NK-92 treated with Interleukin-12 subunit alpha and Interleukin-12 subunit beta, amount 100 ng/mL, for 24 hours (cell line): ENCODE measurements at places on chromosomes 1 and 21.

DNA sequence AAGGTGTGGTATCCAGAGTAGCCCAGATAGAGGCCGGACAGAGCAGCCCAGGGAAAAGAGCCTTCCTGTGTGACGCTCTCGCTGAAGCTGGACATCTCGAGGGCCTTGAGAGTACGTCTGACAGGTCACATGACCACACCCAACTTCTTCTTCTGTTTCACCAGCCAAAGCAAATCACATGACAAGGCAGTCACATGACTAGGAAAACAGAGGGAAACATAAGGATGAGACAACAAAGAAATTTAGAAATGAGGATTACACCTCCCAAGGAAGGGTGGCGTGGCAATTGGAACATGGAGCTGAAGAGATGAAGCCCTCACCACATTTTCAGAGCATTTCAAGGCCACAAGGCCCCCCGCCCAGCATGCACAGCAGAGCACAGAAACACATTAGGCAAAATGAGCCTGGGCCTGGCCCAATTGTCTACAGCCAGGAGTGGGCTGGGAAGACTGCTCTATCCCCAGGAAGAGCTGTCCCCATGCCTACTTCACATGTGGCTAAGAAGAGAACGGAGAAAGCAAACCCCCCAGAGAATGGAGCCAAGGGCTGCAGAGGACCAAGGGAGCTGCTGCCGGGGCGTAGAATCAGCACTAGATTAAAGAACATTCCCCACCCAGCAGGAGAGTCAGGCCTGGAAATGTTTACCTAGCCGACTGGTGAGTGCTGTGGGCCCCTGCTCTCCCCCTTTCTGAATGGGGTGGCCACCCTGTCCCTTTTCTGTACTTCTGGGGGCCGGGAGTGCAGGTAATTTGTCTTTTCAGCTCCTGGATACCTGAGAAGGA, 305.1 kb downstream of the NPHP4 start:
- DNase-seq = no peak

DNA sequence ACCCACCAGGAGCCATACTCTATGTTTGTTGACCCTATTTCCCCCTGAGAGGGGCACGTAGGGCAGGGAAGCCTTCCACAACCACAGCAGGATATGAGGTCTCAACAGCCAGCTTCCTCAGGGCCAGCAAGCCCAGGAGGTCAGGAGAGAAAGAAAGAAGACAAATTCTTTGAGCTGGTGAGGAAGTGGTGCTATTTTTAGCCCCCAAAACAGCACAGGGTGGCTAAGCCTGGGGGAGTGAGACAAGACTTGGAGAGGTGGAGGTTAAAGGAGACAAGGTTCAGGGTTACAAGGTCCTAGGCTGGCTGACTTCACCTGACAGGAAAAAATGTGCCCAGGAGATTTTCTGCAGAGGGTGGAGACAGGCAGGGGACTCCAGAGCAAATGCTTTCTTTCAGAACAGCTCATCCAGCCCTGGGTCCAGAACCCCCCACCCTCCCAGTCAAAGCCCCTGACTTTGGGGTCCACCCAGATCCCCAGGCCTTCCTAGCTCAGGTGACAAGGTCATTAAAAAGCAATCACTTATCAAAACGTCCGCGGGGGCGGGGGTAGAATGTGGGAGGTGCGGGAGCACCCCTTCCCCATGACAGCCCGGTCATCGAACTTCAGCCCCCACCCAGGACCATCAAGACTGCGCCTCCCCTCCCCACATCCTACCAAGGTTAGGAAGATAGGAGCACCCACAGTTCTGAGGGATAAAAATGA, 1.3 kb downstream of the SV2A start:
- DNase-seq = no peak

DNA sequence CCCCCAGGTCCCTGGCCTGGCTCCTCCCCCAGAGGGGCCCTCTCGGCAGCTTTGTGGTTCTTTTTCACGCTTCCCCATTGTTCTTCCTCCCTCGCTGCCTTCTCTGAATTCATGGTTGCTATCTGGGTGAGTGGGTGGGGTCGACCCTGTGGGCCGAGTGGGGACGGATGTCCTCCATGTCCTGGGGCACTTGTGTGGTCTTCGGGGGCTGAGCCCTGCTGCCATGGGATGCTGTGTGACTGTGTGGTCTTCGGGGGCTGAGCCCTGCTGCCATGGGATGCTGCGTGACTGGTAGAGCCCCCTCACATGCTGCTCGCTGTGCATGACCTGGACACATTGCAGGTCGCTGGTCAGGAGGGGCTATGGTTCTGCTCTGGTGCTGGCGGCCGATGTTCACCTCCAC, 21.6 kb upstream of the DIP2A start:
- DNase-seq = no peak

GRCh38 chr21:32299695-32300094, 1.0 kb downstream of the MRAP start:
- no peak for DNase-seq

GRCh38 chr1:161885003-161885402, 118.9 kb downstream of the ATF6 start:
- DNase-seq = no peak

DNA sequence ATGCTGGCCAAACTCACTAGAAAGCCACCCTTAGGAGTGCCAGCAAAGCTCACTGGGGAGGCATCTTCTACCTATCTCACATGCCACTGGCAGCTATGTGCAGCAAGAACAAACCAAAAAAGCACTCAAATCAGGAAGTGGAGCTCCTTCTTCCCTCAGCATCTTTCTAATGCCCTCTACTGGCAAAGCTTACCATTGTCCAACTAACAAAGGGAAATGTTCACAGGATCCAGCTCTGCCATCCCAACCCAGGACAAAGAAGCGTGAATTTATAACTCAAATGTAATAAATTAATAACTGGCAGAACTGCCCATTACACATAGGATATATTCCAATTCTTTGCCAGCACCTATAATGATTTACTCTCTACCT, 38.9 kb downstream of the LEPR start:
- DNase-seq = no peak

GRCh38 chr1:79497193-79497773, 490.8 kb upstream of the ADGRL4 start:
- no peak for DNase-seq

DNA sequence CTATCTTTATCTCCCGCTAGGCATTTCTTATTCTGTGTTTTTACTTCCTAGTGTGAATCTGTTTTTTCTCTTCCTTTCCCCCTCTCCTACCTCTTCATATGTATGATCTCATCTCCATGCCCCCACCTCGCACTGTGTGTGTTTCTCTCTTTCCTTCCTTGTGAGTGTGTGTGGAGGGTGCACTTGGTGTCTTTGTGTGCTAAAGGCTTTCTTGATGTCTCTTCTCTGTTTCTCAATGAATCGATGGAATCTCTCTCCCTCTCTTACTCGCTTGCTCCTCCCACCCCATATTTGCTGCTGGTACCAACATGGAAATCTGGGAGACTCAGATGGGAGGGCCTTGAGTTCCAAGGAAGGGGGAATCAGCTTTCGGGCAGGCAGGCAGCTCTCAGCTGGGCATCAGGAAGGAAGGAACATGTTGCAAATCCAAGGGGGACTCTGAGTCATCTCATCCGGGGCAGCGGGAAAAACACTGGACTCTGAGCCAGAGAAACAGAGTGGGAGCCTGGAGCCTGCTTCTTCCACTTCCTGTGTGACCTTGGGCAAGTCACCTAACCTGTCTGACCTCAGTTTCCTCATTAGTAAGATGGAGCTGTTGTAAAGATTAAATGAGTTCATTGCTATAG, 147.5 kb downstream of the PTPRU start:
- DNase-seq = no peak

DNA sequence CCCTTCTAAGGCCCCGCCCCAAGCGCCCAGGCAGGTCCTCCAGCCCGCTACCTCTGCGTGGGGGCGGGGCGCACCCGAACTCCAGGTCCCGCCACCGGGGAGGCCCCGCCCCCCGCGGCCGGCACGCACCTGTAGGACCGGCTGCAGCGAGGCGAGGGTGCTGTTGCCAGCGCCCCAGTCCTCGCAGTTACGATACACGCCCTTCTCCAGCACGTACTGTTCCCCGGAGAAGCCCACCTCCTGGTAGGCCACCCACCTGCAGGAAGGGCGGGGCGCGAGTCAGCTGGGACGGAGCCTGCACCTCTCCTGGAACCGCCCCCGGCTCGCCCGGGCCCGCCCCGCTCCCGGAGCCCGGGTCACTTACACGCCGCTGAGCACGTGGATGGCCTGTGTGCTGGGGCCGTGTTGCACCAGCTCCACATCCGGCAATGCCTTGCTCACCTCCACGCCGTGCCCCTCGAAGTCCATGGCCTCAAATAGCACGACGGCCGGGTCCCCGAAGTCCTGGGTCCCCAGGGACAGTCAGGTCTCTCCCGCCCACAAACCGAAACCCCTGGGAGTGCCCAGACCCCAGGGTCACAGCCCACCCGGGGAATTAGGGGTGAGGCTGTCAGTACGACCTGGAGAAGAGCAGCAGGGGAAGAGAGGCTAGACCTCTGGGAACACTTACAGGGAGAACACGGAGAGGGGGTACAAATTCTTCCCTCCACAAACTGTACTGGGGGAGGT, 17.3 kb downstream of the CRYBG2 start:
- DNase-seq = no peak

DNA sequence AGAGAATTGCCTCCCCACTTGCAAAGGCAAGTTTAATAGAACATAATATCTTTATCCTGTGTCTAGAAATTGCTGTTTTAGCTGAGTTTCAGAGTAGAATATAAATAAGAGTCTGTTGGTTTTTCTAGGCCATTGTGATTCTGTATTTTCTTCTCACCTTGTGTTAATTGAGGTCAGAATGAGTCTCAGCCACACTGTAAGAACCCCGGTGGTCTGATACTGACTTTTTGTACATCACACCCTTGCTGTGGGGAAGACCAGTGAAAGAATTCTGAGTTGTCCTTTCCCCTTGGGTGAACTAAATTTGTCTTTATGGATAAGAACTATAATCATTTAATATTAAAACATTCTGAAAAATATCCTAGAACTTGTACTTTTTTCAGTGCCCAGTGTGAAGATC, 6.8 kb downstream of the HIPK1 start:
- DNase-seq = no peak

DNA sequence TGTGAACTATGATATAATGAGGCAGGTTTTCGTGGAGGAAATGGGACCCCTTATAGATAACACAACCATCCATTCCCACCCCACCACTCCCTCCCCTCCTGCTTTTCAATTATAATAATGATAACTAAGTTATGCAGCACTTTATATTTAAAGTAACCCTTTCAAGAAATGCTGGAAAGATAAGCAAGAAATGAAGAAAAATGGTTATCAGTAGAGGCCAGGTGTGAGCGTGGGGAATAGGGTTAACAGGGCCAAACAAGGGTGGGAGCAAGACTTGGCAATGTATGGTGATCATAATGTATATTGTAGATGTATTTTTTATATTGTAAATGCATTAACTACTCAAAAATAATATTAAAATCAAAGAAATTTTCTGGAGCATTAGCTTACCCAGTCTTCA, 133.4 kb downstream of the PBX1 start:
- DNase-seq = no peak

- DNase-seq = no peak
Observed at GRCh38 chr1:168127503-168127902, 9.2 kb downstream of the GPR161 start.

DNA sequence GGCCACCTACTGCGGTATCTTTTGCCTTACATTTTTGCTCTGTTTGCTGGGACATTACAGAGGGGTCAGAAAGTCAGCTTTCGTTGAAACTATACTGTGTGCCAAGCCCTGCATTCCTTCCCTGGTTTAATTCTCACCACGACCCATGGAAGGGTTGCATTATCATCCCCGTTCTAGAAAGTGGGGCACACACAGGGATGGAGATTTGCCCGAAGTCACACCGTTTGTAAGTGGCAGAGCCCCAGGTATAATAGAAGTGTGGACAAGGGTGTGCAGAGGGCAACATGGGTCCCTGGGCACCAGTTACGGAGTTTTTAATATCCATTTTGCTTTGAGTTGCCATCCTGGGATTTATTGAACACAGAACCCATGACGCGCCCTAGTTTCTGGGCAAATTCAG, 11.8 kb downstream of the DMRTB1 start:
- no peak for DNase-seq

DNA sequence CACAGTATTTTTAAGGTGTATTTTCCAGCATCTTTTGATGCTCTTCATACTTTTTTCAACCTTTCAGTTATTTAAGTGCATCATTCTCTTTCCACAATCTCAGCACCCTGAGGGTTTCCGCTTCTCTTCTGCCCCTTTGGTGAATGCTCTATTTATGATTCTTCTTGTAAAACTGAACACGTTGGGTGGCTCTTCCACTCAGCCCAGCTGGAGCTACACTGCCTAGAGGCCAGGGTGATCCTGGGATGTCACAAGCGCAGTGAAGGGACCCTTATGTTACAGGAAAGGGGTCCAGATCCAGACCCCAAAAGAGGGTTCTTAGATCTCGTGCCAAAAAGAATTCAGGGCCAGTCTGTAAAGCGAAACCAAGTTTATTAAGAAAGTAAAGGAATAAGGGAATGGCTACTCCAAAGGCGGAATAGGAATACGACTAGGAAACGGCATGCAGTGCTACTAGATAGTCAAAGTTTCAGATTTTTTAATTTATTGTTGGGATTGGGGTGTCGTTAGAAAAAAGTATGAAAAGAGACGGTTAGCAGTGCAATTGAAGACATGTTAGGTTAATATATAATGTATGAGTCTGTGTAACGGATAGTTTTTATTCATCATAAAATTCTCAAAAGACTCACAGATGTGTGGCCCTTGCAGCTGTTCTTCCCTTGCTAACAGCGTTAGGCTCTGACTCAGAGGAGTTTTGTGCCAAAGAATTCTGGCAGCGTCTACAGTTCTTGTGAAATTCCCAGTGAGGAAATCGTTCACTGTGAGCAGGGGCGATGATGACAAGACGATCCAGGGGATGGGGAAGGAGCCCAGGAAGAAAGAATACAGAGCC, 14.4 kb upstream of the ERVH48-1 start:
- DNase-seq = no peak

DNA sequence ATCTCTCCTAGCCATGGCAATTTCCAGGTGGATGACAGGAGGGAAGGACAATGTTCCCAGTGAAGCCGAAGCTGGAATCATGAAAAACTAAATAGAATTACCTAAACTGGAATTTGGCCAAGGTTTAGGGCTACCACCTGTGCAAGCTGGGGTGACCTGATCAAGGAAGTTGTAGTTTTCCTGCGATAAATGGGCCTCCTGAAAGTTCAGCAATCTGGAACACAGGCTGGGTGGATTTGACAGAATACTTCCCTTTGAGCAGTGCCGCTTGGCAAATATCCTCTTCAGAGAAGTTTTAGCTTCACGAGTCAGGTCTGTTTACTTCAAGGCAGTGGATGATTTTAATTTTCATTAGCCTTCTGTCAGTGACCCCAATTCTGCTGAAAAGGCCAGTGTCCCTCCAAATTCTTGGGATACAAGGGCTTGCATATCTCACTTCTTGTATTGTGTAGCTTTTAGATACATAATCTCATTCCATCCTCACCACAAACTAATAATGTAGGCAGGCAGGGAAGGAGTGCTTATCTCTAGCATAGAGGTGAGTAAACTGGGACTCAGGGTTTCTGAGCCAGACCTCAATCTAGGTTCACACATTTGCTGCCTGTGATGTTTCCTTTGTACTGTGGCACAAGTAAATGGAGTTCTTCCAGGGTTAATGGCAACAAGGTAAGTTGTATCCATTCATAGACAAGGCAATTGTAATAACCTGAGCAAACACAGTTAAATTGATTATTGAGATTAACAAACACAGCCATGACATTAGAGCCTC, 349.4 kb downstream of the NUF2 start:
- DNase-seq = no peak
